CD4-positive, alpha-beta T cell (primary cell): ENCODE measurements at places on chromosomes 16 and 17. TPM values are rescaled to one million over a fixed set of nuclear protein-coding genes. Genes with fewer than 3 reads are reported as not detected.

The MMP25 gene
- 0.42 TPM for total RNA-seq

The KLHDC4 gene
- total RNA-seq, result 41.4 TPM

The SLC38A8 gene
- total RNA-seq, result not detected

The OR1A1 gene
- total RNA-seq, result not detected

The SLC47A1 gene
- not detected for total RNA-seq

The PAFAH1B1 gene
- total RNA-seq, result 120 TPM

The TAC4 gene
- total RNA-seq, result not detected

The ABCC12 gene
- total RNA-seq, result not detected

The MYH11 gene
- total RNA-seq, result not detected

The NOL11 gene
- total RNA-seq, result 89.1 TPM

The PYY gene
- not detected for total RNA-seq

The SMTNL2 gene
- not detected for total RNA-seq

The PRR35 gene
- not detected for total RNA-seq

The INTS2 gene
- total RNA-seq, result 8.7 TPM

The NPW gene
- total RNA-seq, result not detected

The PPY gene
- total RNA-seq, result not detected

The HSF5 gene
- total RNA-seq, result 1.7 TPM

The PRDM7 gene
- not detected for total RNA-seq

The TEDC2 gene
- 0.17 TPM for total RNA-seq

The MIS12 gene
- 19.2 TPM for total RNA-seq

The TERB1 gene
- 0.22 TPM for total RNA-seq

The CCL4L2 gene
- total RNA-seq, result 0.25 TPM

The IKZF3 gene
- total RNA-seq, result 39.7 TPM

The TEKT1 gene
- not detected for total RNA-seq

The ARHGDIG gene
- total RNA-seq, result 0.42 TPM

The METTL9 gene
- 78.4 TPM for total RNA-seq

The C17orf67 gene
- 4.8 TPM for total RNA-seq

The RSKR gene
- 14.8 TPM for total RNA-seq

The CNGB1 gene
- total RNA-seq, result not detected

The KPNB1 gene
- 151 TPM for total RNA-seq

The LRRC36 gene
- not detected for total RNA-seq

The ZNHIT3 gene
- total RNA-seq, result 70.2 TPM

The TRIM72 gene
- total RNA-seq, result not detected

The CSH2 gene
- not detected for total RNA-seq

The OR1F1 gene
- not detected for total RNA-seq

The SPATA20 gene
- 10.2 TPM for total RNA-seq

The VTN gene
- total RNA-seq, result 0.17 TPM

The HSPB9 gene
- total RNA-seq, result not detected

The ADCY9 gene
- 7.1 TPM for total RNA-seq

The KRTAP2-2 gene
- total RNA-seq, result not detected

The KRTAP9-4 gene
- total RNA-seq, result not detected

The PABPN1L gene
- total RNA-seq, result not detected

The SKA2 gene
- total RNA-seq, result 7.7 TPM

The DNAAF1 gene
- not detected for total RNA-seq

The SGCA gene
- total RNA-seq, result not detected

The CDRT15L2 gene
- not detected for total RNA-seq

The IGSF6 gene
- total RNA-seq, result 0.31 TPM
